GM13976 (cell line): ENCODE measurements at places on chromosomes 3 and 15.

GRCh38 chr15:64854526-64854925 is 12.8 kb downstream of the PLEKHO2 start:
- no peak for DNase-seq

DNA sequence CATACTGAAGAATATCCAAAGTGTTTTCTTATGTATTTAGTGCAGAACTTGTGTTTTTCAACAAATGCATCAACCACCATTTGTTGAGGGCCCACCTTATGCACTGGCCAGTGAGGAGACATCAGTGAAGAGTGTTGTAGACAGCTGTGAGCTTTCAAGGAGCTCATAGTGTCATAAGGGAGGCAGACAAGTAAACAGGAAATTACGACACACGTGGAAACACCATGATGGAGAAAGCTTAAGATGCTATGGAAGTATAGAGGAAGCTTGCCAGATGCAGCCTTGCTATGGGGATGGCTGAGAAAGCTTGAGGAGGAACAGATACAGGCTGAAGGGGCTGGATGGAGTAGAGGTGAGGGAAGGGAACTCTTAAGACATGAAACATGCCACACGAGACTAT is 50.8 kb upstream of the PSMD6 start:
- no peak for DNase-seq

GRCh38 chr3:128567705-128568356 is 74.8 kb upstream of the GATA2 start:
- DNase-seq = no peak

- no peak for DNase-seq
Observed at GRCh38 chr15:55197362-55197705, 593 bp upstream of the RSL24D1 start.

GRCh38 chr3:192445770-192446644 is 281.3 kb downstream of the FGF12 start:
- no peak for DNase-seq

DNA sequence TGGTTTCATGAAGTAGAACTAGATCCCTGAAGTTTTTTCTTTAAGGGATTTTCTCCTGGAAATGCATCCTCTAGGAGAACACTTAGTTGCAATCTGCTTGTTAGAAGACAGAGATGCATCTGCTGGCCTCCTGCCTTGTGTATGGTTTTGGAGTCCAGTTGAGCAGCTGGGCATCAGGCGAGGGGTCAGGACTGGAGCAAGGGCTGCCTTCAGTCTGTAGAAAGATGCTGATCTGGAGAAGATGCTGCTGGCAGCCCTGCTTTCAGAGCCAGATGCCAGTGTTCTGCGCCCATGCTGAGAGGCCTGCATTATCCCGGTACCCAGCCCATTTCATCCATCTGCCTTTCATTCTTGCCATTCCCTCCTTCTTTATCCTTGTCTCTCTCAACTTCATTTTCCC is 77.4 kb downstream of the CHCHD6 start:
- no peak for DNase-seq

DNA sequence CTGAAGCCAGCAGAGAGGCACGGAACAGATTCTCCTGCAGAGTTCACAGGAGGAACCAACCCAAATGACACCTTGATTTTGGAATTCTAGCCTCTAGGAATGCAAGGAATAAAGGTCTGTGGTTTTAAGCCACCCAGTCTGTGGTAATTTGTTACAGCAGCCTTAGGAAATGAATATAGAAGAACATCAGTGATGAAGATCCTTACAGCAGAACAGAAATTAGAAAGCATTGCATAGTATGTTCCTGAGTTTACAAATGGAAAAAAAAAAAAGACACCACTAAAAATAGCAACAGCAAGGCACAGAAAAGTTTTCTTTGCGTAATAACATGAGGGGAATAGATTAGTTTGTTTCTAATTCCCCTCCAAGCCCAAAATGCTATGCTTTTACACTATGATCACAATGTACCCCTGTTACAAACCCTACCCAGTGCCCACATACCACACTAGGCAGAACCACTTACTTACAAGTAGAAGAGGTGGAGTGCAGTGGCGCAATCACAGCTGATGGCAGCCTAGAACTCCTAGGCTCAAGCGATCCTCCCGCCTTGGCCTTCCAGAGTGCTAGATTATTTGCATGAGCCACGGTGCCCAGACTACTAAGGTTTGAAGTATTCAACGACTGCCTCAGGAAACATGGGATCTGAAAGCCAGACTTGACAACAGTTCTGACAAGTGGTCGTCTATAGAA is 84.3 kb downstream of the SHQ1 start:
- DNase-seq = no peak

- DNase-seq = no peak
Observed at GRCh38 chr3:197753263-197753662, 3.6 kb downstream of the FYTTD1 start.

- DNase-seq = peak; percentile 72
Observed at GRCh38 chr3:56725175-56725574, 42.1 kb upstream of the TASOR start.

- peak; percentile 94 for DNase-seq
Observed at GRCh38 chr3:45226206-45226915, at the start of gene TMEM158. Gene TMEM158, minus strand, starts transcription at chr3:45226287. Its CDS starts 260 bp downstream, at chr3:45226027.

GRCh38 chr15:91890614-91891013 is 37.1 kb downstream of the SLCO3A1 start:
- DNase-seq = no peak

DNA sequence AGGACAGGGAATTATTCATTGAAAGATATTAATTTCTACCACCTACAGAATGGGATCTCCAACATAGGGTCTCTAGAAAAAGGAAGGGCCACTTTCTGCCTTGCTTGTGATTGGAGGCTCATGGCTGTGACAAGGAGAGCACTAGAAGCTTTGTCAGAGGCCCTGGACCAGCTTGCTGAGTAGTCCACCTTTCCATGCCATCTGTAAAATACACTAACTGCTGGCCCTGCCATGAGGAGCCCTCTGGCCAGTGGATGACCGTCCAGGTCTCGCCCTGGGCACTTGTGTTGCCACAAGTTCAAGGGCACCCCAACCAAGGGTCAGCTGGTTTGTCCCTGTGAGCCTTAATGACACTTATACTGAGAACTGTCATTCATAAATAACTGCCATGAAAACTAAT is 1.6 kb upstream of the SYNM start:
- DNase-seq = no peak

DNA sequence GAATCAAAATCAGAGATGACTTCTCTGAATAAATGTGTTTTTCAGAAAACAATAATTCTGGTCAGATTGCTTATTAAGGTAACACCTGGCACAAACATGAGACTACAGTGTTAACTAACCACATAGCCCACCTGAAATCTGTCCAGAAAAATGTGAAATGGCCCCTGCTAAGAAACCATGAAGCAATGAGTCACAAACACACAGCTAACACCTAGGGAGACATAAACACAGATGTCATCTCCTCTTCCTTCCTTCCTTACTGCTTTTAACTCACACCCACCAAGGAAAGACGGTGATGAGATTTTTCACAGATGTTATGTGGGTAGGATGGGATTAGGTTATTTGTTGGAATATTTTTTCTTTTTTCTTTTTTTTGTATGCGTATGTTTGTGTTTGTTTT is 315.0 kb upstream of the STAC start:
- DNase-seq = no peak

DNA sequence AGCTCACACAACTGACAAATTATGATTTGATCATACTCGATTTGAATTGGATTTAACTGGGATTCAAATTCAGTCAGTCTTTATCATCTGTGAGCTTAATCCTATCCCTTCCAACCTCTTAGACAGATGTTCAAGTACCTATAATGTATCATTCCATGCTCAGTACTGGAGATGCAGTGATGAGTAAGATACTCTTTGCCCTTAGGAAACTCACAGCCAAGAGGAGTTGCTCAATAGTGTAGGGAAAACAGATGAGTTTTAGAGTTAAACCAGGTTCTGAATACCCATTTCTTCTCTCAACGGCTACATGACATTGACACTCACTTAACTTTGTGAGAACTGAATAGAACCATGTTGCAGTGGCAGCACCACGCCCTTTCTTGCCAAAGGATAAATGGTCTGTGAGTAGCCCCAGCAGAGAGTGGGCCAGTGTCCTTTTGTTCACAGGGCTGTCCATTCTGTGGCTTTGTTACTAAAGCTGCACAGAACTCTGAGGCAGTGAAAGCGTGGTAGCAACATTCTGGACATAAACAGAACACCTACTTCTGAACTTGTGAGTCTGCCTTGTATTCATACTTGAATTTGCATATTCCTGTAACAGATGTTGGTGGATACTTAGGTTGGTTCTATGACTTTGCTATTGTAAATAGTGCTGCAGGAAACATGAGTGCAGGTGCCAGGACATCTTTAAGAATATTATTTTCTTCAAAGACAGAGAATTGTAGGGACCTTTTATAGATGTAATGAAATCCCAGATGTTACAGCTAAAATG is 91.6 kb downstream of the RASA2 start:
- no peak for DNase-seq

- DNase-seq = no peak
Observed at GRCh38 chr15:73753250-73754130, at the start of gene INSYN1. Gene INSYN1, minus strand, starts transcription at chr15:73753351. Its CDS starts 2,221 bp downstream, at chr15:73751130.

- no peak for DNase-seq
Observed at GRCh38 chr15:40357246-40357645, 773 bp upstream of the DISP2 start.

GRCh38 chr3:12158387-12159226 is at the start of gene TIMP4:
Gene TIMP4, minus strand, starts transcription at chr3:12158912. Its CDS starts 72 bp downstream, at chr3:12158840.
- DNase-seq = no peak

DNA sequence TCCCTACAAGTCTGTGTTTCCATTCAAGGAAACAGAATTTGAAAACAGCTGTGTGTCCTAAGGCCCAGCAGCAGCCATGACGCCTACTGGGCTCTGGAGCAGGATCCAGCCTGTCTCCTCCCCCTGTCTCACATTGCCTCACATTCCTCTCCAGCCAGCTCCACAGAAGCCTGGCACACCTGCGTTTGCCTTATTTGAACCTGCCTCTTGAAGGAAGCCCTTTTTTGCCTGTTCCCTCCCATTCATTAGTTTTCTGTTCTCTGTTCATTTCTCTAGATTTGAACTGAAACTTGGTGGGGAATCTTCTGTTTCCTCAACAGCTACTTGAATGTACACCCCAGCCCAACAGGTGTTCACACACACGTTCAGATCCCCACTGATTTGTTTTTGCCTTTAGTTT is 890.5 kb downstream of the TUSC7 start:
- no peak for DNase-seq

- no peak for DNase-seq
Observed at GRCh38 chr15:58556541-58556940, 124.8 kb downstream of the LIPC start.

DNA sequence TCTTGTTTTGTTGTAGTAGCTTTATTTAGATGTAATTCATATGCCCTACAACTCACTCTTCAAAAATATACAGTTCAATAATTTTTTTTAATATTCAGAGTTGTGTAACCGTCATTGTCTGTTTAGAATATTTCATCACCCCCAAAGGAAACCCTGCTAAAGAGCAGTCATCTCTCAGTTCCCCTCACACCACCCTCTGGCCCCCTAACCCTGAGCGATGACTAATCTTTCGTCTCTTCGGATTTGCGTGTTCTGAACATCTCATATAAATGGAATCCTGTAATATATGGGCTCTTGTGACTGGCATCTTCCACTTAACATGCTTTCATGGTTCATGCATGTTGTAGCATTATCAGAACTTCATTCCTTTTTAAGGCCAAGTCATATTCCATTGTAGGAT is 183.8 kb downstream of the ATG7 start:
- no peak for DNase-seq

DNA sequence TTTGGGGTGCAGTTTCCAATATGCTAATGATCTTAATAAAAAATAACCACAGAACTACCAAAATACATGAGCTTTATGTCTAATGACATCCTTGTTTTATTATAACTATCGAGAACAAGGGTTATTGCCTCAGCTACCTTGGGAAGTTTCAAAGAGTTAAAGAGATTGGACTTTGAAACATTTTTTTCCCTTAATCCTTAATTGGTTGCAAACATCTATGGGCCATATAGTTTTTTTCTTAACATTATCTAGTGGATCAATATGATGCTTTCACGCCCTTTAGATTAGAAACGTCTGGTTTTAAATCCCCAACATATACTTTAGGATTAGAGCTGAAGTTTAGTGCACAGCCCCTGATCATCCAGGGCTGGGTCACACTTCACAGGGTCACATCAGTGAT is 219.2 kb upstream of the SGO1 start:
- DNase-seq = no peak

DNA sequence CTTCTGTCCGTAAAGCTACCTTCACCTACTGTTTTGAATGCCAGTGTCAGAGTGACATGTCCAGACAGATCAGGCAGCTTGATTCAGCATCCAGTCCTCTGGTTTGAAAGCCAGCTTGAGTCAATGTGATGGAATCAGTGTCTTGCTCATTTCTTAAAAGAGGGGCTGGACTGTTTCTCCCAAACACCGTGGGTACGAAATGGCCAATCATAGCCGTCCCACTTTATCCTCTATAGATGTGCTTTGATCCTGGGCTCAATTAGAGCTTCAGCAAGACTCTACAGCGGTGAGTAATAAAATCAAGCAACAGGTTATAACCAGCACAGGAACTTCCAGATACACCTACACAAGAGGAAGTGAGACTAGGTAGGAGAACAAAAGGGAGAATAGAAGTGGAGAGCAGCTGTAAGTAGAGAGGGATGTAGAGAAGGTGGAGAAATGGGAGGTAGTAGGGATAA is 17.0 kb upstream of the OR5K1 start:
- peak; percentile 45 for DNase-seq

- DNase-seq = peak; percentile 86
Observed at GRCh38 chr3:193788189-193788991, 195.4 kb downstream of the OPA1 start.

- DNase-seq = peak; percentile 30
Observed at GRCh38 chr15:76337696-76338485, 1.3 kb downstream of the ISL2 start.

DNA sequence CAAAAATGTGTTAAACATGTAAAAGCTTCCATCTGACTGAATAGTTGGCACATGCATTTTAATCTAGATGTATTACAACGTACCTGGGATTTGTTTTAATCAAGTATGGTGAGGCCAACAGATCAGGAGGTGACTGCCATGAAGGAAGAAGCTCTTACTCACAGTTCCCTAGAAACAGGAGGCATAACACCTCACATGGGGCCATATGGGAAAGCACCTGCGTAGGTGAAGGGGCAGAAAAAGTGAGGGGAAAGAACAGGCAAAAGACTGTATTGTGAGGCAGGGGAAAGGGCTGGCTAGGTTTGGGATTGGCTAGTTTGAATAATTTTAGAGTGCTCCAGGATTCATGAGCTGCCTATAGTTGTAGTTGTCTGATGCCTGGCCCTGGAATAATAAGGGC is 9.6 kb downstream of the SQOR start:
- DNase-seq = no peak

DNA sequence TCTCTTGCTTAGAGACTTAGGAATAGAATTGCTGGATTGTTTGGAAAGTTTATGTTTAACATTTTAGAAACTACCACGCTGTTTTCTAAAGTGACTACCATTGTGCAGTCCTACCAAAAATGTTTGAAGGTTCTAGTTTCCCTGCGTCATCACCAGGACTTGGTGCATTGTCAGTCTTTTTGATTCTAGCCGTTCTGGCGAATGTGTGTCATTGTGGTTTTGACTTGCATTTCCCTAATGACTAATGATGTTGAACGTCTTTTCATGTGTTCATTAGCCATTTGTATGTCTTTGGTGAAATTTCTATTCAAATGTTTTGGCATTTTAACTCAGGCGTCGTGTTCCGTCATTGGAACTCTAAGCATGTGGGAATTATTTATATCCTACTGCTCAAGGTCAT is 58.0 kb downstream of the CHD2 start:
- no peak for DNase-seq
